ENCODE measurements at places on chromosomes 5 and 9.

- DNase-seq, result no peak
These were observed 64.7 kb downstream of the CSF2 start for GRCh38 chr5:132138260-132138659.

GRCh38 chr5:33936004-33936380 lies 194 bp upstream of the RXFP3 start:
- no peak for DNase-seq

GRCh38 chr9:100303747-100304146 lies 49.0 kb downstream of the TEX10 start:
- no peak for DNase-seq

DNA sequence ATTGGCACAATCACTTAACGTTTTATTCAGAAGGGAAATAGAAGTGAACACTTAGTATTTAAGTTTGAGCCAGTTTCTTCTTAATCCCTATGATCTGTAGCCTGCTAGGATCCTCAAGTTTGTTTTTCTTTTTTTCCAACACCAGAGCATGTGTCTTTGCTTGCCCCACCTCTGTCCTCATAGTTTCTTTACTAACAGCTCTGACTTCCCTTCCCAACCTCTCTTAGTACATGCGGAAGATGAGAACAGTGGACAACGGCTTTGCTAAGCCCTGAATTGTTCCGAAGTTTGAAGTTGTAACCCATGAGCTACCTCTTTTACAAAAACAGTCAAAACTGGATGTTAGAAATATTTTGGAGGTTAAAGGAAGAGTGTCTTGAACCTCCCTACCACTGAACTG lies 61.7 kb upstream of the TAF11L2 start:
- DNase-seq, result no peak

DNA sequence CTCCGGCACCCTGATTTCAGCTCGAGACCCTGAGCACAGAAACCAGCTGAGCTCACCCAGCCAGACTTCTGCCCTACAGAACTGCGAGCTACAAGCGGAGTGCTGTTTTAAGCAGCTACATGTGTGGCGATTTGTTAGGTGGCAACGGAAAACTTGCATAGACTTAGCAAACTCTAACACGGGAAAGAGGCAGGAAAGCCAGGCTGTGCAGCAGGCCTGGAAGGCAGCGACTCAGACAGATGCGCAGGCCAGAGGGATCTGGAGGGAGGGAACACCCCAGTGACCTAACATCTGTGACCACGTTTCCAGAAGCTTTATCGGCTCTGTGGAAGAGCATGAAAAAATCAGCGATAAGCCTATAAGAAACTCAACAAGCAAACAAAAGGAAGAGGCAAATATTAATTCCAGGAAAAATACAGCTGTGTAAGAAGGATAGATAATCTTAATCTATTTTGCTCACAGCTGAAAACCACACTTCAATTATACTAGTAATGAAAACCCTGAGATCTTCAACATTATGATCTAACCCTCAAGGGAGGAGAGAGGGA lies 11.0 kb downstream of the UBAC1 start:
- no peak for DNase-seq

DNA sequence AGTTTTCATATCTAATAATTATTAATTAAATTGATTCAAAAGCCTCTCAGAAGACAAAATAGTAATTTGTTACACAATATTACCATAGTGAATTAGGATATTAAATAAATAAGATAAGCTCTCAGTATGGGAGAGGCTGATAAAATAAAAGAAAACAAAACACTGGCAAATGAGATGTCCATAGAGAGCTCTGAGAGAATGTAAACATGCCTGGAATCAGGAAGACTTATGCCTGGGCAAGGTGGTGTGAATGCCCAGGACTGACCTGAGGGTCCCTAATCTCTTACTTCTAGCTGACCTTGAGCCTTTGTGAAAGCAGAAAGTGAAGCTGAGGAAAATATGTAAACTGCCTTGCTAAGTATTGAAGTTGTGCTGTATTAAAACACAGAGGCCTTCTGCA lies 616.5 kb downstream of the PTPRD start:
- DNase-seq, result no peak

DNA sequence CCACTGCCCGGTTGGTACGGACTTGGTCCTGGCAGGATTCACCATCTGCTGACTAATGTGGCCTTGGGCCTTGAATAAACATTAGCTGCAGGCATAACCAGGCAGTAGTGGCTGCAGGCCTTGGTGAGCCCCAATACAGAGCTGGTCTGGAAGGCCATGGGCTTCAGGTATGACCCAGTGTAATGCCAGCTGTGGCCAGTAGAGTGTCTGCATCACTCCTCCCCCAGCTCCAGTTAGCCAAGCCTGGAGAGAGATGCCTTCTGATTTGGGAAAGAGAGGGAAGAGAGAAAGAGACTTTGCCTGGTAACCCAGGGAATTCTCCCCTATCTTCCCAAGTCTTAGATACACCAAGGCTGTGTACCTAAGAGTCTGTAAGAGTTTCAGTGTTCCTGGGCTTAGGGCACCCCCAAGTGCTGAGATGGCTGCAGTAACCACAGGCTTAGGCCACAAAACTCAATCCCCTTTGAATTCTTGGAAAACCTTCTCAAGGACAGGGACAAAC lies 5.6 kb upstream of the C5 start:
- DNase-seq, result peak; percentile 54

DNA sequence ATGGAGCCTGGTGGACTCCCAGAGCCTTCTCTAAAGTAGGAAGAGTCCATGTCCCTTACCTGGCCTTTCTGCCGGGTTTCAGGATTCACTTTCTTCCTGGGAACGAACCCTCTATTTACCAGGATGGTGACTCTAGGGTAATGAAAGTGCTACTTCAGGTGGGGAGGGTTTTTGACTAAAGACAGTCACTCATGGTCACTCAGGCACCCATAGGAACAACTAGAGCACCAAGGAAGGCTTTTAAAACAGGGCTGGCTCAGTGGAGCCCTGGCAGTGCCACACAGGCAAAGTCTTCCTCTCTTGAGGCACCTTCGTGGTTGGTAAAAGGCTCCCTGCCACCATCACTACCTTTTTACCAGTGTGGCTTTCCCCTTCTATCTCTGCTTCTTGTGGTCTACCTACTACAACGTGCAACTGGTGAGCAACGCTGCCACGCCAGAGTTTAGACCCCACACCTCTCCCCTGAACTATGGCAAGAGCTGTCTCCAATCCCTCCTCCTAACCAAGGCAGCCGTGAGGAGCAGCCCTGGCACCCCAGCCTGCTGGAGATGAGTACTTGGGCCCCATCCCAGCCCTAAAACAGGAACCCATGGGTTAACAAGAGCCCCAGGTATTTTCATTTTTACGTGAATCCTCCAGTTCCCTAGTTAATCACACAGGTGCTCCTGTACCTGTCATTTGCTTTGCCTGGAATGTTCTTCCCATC lies 3.5 kb downstream of the SURF1 start:
- DNase-seq, result no peak

DNA sequence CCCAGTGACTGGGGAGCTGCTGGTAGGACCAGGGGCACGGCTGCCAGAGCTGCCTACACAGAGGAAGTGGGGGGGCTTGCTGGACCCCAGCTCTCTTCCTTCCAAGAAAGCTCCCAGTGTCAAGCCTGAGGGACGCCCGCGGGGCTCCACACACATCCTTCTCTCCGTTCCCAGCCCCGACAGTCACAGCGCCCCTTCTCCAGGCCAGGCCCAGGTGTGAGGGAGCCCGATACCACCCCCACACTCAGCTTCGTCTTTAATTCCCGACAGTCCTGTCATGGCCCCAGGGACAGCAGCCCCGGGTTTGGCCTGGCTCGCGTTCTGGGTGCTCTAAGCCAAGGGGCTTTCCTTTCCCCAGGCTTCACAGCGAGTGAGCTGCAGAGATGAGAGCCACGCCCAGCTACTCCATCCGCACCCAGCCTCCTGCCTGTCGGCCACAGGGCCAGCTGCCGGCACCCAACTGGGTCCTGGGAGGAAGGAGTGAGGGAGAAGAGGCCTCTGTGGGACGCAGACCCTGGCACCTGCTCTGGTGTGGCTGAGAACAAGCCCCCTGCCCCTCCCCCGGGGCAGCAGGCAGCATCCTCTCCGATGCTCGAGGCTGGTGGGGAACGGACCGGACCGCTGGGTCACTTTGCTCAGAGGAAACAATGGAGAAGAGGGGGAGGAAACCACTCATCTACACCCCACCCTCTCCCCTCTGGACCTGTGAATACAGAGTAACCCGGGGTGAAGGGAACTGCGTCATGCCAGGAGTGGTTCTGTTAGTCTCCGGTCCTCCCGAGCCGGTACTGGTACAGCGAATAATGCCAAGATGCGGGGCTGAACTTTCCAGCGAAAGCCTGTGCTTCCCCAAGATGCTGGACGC lies 53.9 kb upstream of the PHYKPL start:
- no peak for DNase-seq

DNA sequence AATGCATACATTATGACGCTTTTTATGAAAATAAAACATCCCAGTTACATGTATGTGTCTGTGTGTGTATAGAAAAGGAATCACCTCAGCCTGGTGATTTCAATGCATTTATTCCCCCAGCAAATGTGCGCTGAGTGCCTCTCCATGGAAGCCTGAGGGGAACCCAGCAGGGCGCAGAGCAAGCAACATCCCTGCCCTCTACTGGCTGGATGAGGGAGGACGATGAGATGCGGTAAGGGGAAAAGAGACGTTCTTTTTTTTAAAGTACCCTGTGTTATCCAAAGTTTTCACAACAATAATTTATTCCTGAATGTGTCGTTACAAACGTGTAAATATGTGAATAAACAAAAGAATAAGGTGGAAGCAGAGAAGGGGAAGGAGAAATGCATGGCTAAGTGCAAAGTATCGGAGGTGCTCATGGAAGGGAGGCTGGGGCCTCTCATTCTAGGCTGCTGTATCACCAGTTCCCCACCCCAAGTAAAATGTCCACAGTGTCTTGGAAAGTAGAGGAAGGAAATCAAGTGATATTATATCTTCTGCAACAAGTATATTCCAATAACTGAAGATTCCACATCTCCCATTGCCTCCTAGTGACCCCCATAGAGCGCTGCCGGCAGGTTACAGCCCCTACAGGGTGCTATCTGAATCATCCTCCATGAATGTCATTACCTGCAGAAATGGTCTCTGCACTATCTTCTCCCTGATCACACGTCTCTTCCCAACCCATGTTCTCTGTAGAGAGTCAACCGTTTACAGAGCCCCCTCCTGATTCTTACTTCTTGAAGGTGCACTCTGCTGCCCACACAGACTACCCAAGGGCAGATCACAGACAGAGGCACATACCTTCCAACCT lies 13.0 kb upstream of the ABLIM3 start:
- DNase-seq, result no peak

DNA sequence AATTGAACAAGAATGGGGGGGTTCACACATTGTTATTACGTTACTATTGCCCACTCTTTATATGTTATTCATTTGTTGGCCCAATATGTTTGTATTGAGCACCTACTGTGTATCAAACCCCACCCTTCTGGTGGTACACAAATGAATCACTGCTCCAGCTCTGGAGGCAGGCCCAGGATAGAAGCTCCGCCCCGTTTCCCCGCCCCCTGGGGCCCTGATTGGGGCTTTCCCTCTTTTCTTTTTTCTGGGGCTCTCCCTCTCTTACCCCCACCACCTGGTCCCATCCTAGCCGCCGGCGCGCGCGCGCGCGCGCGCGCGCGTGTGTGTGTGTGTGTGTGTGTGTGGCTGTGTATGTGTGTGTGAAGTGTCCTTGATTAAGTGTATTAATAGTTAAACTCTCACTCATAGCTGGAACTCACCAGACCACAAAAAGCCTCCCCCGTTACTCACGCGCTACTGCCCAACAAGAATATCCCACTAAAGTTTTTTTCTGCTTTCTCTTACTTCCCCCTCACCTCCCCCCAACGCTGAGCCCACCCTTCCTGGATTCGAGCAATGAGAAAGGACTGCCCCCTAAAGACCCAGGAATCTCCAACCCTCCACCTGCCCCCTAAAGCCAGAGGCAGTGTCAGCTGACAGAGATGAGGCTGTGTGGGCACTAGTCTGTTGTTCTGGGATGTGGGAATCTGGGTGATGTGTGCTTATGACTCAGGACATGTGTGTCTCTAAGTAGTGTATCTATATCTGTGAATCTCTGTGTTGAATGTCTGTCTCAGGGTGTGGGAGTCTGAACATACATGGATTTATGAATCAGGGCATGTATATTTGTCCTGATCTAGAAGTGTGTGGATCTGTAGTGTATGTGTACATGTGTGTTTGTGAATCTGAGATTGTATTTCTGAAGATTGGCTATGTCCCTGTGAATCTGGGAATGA lies 4.0 kb downstream of the CXXC5 start:
- DNase-seq, result no peak

GRCh38 chr5:115360046-115360685 lies 63.7 kb upstream of the CCDC112 start:
- no peak for DNase-seq

DNA sequence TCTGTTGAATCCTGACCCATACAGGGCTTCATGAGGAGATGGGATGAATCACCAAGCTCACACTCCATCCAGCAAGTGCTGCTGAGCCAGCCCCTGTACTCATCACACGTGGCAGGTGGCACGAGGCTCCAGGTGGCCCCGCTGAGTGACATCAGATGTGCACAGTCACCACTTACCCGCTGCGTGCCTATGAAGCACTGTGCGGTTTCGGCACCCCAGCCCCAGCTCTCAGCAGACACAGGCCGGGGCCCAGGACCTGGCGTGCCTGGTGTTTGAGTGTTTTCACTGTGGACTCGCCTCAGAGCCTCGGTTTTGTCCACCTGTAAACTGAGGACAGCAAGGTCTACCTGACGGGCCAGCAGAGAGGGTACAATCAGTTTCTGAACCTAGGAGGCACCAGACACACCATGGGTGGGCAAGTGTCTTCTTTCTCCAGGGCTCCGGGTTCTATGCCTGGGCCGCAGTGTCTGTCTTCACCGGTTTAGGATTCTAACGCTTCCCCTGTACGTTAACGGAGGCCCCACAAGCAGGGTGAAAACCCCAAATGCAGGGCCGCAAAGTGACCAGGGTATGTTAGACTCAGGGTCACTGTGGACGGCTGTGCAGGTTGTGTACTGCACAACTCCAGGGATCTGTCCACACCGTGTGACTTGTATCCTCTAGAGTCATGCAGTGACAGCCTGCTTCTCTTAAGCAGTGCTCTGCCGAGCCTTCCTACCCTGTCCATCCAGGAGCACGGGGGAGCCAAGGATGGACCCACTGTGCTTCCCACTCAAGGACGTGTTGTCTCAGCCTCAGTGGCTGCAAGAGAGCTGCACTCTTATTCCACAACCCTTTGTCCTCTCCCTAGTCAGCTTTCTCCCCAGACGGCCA lies 44.3 kb upstream of the COL5A1 start:
- DNase-seq, result no peak
